ENCODE measurements at places on chromosomes 16 and 17.

GRCh38 chr16:81567987-81568748 is 123.6 kb downstream of the CMIP start:
- no peak for DNase-seq

DNA sequence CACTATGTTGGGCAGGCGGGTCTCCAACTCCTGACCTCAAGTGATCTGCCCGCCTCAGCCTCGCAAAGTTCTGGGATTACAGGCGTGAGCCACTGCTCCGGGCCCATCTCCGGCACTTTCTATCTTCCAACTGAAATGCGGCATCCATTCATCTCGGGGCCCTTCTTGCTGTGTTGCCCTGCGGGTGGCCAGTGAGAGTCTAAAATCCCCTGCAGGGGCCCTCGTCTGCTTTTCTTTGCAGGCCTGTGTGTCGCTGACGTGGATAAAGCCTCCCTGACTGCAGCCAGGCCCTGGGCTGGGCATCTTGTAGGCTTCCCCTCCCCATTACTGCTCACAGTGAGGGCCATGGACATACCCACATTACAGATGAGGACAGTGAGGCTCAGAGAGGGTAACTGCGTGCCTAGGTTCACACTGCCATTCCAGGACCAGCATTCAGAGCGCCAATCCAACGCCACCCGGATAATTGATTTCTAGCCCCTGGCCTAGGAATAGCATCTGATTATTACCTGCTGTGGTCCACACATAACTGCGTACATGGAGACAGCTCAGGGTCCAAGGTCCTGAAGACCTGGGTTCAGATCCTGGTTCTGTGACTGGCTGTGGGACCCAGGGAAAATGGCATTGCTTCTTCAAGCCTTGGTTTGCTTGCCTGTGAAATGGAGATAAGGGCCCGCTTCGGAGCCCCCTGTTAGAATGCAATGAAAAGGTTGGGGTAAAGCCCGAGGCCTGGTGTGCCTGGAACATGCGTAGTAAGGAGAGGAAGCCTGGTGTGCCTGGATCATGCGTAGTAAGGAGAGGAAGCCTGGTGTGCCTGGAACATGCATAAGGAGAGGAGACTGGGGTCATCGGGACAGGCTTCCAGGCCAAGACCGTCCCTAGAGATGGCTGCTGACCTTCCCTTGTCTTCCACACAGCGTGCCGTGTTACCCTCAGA is 25.0 kb downstream of the CRISPLD2 start:
- no peak for DNase-seq

DNA sequence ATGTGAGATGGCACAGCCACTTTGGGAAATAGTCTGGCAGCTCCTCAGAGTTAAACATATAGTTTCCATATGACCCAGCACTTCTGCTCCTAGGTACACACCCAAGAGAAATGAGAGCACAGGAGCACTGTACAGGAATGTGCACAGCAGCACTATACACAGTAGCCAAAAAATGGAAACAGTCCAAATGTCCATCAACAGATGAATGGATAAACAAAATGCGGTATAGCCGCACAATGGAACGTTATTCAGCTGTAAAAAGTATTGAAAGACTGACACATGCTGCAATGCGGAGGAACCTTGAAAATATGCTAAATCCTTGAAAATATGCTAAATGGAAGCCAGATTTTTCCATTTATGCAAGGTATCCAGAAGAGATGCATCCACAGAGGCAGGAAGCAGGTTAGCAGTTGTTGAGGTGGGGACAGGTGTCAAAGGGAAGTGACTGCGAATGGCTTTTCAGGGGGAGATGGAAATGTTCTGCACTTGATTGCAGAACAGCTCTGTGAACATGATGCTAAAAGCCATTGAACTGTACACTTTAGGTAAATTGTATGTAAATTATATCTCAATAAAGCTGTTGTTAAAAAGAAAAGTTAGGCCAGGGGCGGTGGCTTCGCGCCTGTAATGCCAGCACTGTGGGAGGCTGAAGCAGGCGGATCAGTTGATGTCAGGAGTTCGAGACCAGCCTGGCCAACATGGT is 80.7 kb downstream of the MPRIP start:
- DNase-seq = no peak

- no peak for DNase-seq
Observed at GRCh38 chr17:10042589-10043244, 137.6 kb upstream of the RCVRN start.

GRCh38 chr17:3918372-3919122 is 2.3 kb upstream of the P2RX1 start:
- no peak for DNase-seq

Measured in stimulated activated naive B cell treated with anti-CD40 and anti-IgM and Interleukin-4, amounts not matched to agents 10 μg/mL and 1 μg/mL and 100 μg/mL, for 72 hours (primary cell).